Nucleus accumbens (tissue), 56 donors: ENCODE measurements at places on chromosomes 4 and X.

DNA sequence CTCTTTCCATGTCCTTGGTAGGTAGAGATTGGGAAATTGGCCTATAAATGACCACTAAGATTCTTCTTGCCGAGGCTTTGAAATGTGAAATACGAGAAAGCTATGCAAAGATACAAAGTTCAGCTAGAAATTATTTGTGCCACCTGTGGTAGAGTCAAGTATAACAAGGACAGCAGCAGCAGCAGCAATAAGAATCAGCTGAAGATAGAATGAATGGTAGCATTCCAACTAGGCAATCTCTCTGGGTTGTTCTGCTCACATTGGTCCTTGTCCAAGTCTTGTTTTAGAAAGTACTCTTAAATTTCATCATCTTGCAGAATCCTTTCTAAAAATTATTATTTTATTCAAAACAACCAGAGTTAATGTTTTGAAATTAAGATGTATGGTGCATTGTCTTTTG, 67.8 kb upstream of the PCDH10 start:
- DNase-seq: no peak

- DNase-seq: no peak
Observed at GRCh38 chr4:77996076-77996475, 61.0 kb upstream of the FRAS1 start.

- no peak for DNase-seq
Observed at GRCh38 chr4:37793562-37793961, 32.9 kb upstream of the PGM2 start.

DNA sequence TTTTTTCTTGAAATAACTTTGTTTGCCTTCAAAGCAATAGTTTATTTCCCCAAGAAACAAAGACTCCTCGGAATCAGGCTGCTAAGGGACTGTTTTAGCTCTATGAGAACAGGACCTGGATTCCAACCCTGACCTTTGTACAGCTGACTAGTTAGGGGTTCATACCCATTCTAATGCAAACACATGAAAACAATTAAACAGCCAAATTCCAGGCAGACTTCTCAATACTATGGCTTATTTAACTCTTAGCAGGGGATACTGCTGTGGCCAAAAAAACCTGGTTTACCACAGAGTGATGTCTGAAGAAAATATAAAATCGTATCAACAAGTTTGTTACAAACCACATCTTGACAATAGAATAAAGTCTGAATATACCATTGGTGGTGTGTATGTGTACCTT, 129.6 kb upstream of the INTU start:
- DNase-seq: no peak

DNA sequence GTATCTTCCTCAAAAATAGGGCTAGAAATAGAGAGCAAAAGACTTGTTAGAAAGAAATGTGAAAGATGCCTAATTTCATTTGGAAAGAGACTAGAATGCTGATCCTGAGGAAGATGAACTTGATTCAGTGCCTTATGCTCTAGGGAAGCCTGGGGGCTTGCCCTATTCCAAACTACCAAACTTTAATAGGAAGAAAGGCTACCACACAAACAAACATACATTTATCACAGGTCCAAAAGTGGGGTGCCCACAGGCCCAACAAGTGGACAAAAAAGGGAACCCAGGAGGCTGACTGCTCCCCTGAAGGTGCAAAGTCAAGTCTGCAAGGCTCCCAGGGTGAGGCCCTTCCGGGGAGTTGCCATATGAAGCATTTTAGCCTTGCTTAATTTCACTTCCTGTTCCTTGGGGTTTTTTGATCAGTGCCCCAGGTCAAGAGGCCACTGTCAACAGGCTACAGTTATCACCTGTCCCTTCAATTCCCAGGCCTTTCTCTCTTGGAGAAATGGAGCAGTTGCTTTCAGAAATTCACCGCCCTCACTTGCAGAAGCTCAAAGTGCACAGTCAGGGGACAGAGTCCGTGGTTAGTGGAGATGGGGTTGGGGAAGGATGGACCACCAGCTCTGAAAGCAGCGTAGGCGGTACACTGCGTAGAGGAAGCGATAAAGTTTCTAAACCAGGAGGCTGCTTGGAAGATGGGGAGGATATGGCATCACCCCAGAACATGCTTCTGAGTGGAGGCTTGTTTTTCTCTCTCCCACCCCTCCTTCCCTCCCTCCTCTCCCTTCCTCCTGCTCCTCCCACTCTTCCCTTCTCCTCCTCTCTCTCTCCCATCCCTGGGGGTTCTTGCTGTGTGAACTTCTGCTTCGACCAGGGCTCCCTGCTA, 36.4 kb downstream of the TMEM154 start:
- DNase-seq: no peak

- no peak for DNase-seq
Observed at GRCh38 chr4:112312610-112313239, 15.6 kb downstream of the ALPK1 start.

GRCh38 chr4:96736352-96736889, 896.5 kb downstream of the PDHA2 start:
- no peak for DNase-seq
